Activated T-cell treated with anti-CD3 and anti-CD28 coated beads for 48 hours (primary cell): ENCODE measurements at places on chromosomes 1 and 21.

GRCh38 chr1:2213576-2214505 is 14.3 kb upstream of the SKI start:
- no peak for DNase-seq

DNA sequence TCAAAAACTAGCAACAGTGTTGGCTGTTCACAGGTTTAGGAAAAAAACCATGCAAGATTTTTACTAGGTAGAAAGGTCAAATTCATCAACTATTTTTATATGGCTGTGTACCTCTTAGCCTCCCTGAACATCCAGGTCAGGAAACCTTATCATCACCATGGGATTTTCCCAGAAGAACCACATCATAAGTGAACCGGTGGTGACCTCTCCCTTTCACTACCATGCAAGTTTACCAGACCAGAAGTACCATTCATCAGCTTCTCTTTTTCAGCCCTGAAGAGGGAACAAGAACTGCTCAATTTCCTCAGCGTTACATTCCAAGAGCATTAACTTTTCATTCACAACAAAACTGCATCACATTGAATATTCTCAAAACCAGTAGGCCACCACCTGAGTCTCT is 5.9 kb downstream of the SSBP3 start:
- no peak for DNase-seq

GRCh38 chr1:160797861-160798273 is 1.9 kb downstream of the LY9 start:
- DNase-seq, result peak; percentile 47

GRCh38 chr1:100499194-100499811 is 38.6 kb upstream of the GPR88 start:
- DNase-seq, result no peak

GRCh38 chr1:170356585-170356984 is 175.4 kb upstream of the GORAB start:
- no peak for DNase-seq

- DNase-seq, result no peak
Measured at GRCh38 chr1:209319057-209319432, 264.5 kb upstream of the CAMK1G start.

- DNase-seq, result no peak
Measured at GRCh38 chr1:62093261-62093660, 101.4 kb upstream of the L1TD1 start.

DNA sequence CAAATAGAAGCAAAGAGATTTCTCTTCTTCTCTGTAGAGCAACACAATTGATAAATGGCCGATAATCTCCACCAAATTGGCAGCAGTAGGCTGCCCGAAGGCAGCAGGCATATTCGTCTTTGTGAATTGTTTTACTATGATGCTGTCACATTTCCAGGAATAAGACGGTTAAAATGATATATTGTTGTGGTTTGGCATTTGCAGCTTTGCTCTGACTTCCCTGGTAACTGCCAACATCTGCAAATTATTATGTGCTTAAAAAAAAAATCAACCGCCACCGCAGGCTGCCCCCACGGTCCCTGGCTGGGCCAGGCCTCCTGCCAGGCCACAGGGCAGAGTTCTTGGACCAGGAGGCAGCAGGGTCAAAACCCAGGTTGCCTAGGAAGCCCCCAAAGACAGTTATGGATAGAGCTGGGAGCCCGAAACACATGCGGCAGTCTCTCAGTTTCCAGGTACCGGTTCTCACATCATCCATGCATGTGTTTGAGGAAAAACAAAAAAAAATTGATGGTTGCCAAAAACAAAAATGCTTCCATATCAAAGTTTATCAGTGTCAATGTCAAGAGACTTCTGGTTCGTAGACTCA is 179.3 kb downstream of the ETS2 start:
- DNase-seq, result no peak

GRCh38 chr1:222225316-222225691 is 322.6 kb downstream of the HHIPL2 start:
- DNase-seq, result no peak

DNA sequence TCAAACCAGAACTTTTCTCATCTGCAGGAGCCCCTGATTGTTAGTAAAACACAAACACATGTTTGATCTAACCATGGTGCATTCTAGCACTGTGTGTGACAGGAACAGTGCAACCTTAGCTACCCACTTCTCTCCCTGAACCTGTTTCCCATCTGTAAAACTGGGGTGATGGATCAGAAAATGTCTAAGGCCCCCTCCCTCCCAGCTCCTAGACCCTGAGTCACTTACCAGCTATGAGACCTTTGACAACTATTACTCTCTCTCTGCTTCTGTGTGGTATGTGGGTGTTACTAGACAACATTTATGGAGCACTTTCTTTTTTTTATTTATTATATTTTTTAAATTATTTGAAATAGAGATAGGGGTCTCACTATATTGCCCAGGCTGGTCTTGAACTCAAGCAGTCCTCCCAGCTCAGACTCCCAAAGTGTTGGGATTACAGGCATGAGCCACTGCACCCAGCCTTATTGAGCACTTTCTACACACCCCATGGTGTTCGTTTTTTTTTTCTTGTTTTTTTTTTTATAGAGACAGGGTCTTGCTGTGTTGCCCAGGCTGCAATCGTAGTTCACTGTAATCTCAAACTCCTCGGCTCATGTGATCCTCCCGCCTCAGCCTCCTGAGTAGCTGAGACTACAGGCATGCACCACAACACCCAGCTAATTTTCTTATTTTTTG is 2.6 kb downstream of the INPP5B start:
- no peak for DNase-seq

DNA sequence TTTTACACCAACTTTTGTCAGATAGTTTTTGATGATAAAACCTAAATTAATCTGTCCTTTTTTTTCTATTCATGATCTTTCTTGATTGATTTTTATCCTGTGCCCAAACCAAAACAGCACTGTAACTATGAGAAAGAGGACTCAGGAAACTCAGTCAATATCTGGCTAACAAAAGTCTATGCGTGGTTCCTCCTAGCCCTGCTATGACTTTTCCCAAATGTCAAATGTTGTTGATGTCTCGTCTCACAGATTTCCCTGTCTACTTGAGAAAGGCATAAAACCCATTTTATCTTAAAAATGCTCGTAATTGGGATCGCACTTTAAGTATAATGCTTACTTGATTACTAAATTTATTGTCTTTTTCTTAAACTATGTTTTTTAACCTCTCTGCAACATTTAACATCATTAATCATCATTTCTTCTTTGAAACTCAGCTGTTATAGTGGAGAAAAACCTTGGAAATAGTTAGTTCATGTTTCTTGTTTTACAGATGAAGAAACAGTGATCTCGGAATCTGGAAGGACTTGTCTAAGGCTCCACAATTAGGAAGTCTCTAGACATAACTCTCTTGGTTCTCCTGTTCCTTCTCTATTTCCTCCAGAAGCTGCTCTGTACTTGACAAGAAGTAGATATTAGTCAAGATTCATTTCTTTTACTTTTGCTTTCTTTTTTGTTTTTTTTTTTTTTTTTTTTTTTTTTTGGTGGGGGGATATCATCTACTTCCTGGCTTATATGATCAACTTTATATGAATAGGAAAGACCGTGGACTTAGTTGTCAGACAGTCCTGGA is 26.2 kb upstream of the PTPRC start:
- DNase-seq, result no peak

DNA sequence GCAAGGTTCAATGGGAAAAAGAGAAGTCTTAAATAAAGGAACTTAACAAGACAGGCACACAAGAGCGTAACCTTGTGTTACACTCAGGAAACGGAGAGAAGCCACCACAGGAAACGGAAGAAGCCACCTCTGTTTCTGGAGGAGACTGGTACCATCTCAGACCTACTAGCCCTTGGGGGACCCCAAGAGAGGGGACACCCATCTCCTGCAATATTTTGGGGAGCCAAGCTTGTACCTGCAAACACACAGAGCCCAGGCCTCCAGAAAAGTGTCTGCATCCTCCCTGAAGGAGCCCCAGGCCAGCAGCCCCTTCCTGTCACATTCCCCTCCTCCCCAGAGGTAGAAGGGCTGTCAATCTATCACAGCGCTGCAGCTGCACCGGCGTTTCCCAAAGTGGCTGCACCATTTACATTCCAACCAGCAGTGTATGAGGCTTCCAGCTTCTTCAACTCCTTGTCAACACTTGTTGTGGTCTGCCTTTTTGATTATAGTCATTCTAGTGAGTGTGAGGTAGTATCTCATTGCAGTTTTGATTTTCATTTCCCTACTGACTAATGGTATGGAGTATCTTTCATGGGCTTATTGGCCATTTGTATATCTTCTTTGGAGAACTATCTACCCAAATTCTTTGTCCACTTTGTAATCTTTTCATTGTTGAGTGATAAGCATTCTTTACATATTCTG is 23.0 kb upstream of the PADI1 start:
- DNase-seq, result no peak
